ENCODE measurements at places on chromosomes 12 and 14. TPM values are rescaled to one million over a fixed set of nuclear protein-coding genes. Genes with fewer than 3 reads are reported as not detected.

AQP6 gene
- not detected for total RNA-seq

RBP5 gene
- not detected for total RNA-seq

TSPAN11 gene
- total RNA-seq, result 0.03 TPM

DCN gene
- not detected for total RNA-seq

CLIP1 gene
- total RNA-seq, result 54.8 TPM

CCDC177 gene
- total RNA-seq, result not detected

CLEC6A gene
- not detected for total RNA-seq

CLEC14A gene
- not detected for total RNA-seq

KLRG1 gene
- 2.3 TPM for total RNA-seq

IL22 gene
- total RNA-seq, result not detected

KRT78 gene
- total RNA-seq, result not detected

SSPN gene
- 0.56 TPM for total RNA-seq

GPD1 gene
- 0.39 TPM for total RNA-seq

FAM186B gene
- 0.08 TPM for total RNA-seq

SPATA7 gene
- total RNA-seq, result 4.3 TPM

DTX3 gene
- total RNA-seq, result 19.8 TPM

ACOT6 gene
- not detected for total RNA-seq

OR6C68 gene
- total RNA-seq, result not detected

PDZRN4 gene
- not detected for total RNA-seq

TTC9 gene
- 1.7 TPM for total RNA-seq

GIT2 gene
- total RNA-seq, result 16.4 TPM

CLEC4D gene
- total RNA-seq, result not detected

KANSL2 gene
- 41.1 TPM for total RNA-seq

SIX6 gene
- not detected for total RNA-seq

GYS2 gene
- total RNA-seq, result not detected

RNASE4 gene
- total RNA-seq, result 9.3 TPM

TAS2R20 gene
- total RNA-seq, result not detected

LGR5 gene
- not detected for total RNA-seq

AKAP6 gene
- total RNA-seq, result 0.41 TPM

CDKN3 gene
- total RNA-seq, result 81.1 TPM

UNC79 gene
- total RNA-seq, result not detected

TAS2R50 gene
- not detected for total RNA-seq

LPAR5 gene
- 0.65 TPM for total RNA-seq

CD163 gene
- not detected for total RNA-seq

CLEC12A gene
- not detected for total RNA-seq

KCNK13 gene
- not detected for total RNA-seq

FBXO34 gene
- total RNA-seq, result 15.8 TPM

SYCP3 gene
- total RNA-seq, result 0.12 TPM

ANG gene
- 9.8 TPM for total RNA-seq

TMEM253 gene
- total RNA-seq, result 0.52 TPM

PGF gene
- 2.3 TPM for total RNA-seq

CYP46A1 gene
- 0.12 TPM for total RNA-seq
